ENCODE measurements at places on chromosomes 11 and 22.

- no peak for DNase-seq
Observed at GRCh38 chr11:68684385-68685356, at the start of gene GAL. Gene GAL, plus strand, starts transcription at chr11:68684544. Its CDS starts 380 bp downstream, at chr11:68684924.

GRCh38 chr11:15334766-15335165 lies 220.0 kb downstream of the INSC start:
- DNase-seq = no peak

- DNase-seq = no peak
Observed at GRCh38 chr11:32032478-32032877, 58.4 kb upstream of the RCN1 start.

- DNase-seq = no peak
Observed at GRCh38 chr11:121268581-121268980, 24.0 kb upstream of the SC5D start.

DNA sequence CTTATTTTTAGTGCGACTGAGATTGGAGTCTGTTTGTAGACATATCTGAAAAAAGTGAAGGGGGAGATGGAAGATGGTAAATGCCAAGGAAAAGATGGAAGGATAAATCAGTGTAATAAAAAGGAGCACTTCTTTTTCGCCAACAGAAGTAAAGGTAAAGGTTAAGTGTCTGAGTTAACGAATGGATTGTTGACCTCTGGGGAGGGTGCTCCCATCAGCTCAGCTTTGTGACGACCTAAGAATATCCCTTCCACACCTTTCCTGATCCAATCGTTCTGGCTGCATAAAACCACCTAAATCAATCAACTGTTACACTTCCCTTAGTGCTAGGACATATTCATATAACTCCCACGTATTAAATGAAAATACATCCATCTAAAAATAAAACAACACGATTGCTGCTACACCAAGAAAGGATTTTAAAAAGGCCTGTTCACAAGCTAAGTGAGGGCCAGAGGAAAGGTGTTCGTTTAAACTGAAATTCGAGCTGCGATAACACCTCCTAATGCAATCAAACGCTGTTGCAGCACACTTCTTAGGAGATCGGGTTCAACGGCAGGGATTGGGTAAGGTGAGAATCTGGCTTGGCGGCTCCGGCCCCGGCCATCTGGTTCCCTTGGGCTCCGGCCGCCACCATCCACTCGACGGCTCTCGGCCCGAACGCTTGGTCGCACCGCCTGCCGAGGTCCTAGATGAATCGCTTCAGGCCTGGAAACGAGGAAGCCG lies 658 bp downstream of the C11orf71 start:
- no peak for DNase-seq

GRCh38 chr11:76169473-76169896 lies 36.8 kb downstream of the WNT11 start:
- no peak for DNase-seq

DNA sequence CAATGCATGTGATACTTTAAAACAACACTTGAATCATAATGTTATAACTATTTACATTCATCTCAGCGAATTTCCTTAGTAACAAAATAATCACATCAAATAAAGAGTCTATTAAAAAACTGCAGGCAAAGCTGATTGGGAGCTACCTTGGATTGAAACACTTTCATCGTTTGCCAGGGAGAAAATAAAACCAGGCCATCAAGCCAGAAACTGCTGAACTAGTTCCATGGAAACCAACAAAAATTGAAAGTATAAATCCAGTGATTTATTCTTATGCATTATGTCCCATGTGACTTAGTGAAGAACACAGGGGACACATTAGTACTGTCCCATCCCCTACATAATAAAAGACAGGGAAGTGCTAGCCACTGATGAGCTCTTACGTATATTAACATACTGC lies 21.7 kb downstream of the SLC35F2 start:
- no peak for DNase-seq

GRCh38 chr11:43923406-43924111 lies 18.9 kb upstream of the C11orf96 start:
- DNase-seq = no peak

Data from NCI-H187 (cell line).